ENCODE measurements at places on chromosomes 5 and 9.

DNA sequence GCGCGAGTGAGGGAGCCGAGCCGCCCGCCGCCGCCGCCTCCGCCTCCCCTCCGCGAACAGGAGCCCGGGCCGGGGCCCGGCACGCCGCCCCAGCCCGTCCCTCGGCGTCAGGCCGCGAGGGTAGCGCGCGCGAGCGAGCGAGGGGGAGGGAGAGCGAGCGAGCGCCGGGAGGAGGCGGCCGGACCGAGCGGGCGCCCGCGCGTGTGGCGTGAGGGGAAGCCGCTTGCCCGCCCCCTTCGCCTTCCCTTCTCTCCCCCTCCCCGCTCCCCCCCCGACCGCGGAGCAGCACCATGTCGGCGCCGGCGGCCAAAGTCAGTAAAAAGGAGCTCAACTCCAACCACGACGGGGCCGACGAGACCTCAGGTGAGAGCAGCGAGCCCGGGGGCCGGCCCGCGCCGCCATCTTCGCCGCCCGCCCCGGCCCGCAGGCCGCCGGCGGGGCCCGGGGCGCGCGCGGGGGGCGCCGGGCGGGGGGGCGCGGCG, 312 bp downstream of the SET start:
- peak; percentile 64 for DNase-seq

- no peak for DNase-seq
Measured at GRCh38 chr9:129785866-129786265, 17.1 kb upstream of the TOR1B start.

DNA sequence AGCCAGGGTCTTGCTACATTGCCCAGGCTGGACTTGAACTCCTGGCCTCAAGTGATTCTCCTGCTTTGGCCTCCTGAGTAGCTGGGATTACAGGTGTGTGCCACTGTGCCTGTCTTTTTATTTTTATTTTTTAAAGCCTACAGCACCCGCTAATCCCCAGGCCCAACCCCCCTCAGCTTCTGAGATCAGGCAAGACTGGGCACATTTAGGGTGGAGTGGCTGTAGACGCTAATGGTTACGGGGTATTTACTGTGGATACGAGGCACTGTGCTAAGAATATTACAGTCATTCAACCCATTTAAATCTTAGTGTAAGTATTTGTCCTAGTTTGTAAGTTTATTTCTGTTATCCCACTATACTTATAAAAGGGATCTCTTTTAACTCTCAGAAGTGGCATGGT, 175.2 kb downstream of the FANCC start:
- DNase-seq = no peak

- no peak for DNase-seq
Measured at GRCh38 chr9:120137186-120137840, 442.7 kb downstream of the CDK5RAP2 start.
